Stimulated activated naive CD8-positive, alpha-beta T cell treated with anti-CD3 and anti-CD28 coated beads, Interleukin-15, Interleukin-2, amounts not matched to agents 100 U/mL and 50 U/mL, for 24 hours (primary cell): ENCODE measurements at places on chromosomes 13 and 19.

- no peak for DNase-seq
Measured at GRCh38 chr19:16155128-16155527, 11.6 kb downstream of the HSH2D start.

GRCh38 chr19:16661480-16662034 lies 618 bp downstream of the TMEM38A start:
- DNase-seq: peak; percentile 19

GRCh38 chr19:29795461-29796172 lies 16.2 kb upstream of the CCNE1 start:
- DNase-seq: no peak

DNA sequence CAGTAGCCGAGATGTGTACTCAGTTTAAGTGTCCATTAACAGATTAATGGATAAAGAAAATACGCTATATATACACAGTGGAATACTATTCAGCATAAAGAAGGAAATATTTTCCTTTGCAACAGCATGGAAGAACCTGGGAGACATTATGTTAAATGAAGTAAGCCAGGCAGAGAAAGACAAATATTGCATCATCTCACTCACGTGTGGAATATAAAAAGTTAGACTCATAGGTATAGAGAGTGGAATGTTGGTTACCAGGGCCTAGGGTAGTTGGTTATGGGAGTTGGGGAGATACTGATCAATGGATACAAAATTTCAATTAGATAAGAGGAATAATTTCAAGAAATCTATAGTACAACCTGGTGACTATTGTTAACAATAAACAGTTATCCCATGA lies 210.1 kb downstream of the MAB21L1 start:
- DNase-seq: no peak
